Activated naive CD8-positive, alpha-beta T cell treated with anti-CD3 and anti-CD28 coated beads for 36 hours (primary cell): ENCODE measurements at places on chromosomes 5 and 9. TPM values are rescaled to one million over a fixed set of nuclear protein-coding genes. Genes with fewer than 3 reads are reported as not detected.

GRCh38 chr9:135083831-135084230 lies 3.6 kb upstream of the OLFM1 start:
- H3K36me3 ChIP-seq = no peaks in the 10 kb centered on the region
- H3K4me3 ChIP-seq = no peak overlapping the region
- peaks cover 42% of the 10 kb centered on the region for H3K27me3 ChIP-seq

GRCh38 chr5:172109749-172110148 lies 78.3 kb downstream of the STK10 start:
- H3K36me3 ChIP-seq = peaks cover 45% of the 10 kb centered on the region
- H3K27me3 ChIP-seq = no peaks in the 10 kb centered on the region
- peaks cover 72% of the 10 kb centered on the region for H3K4me1 ChIP-seq
- H3K4me3 ChIP-seq = peak overlapping the region; percentile 42
- no peak for DNase-seq

DNA sequence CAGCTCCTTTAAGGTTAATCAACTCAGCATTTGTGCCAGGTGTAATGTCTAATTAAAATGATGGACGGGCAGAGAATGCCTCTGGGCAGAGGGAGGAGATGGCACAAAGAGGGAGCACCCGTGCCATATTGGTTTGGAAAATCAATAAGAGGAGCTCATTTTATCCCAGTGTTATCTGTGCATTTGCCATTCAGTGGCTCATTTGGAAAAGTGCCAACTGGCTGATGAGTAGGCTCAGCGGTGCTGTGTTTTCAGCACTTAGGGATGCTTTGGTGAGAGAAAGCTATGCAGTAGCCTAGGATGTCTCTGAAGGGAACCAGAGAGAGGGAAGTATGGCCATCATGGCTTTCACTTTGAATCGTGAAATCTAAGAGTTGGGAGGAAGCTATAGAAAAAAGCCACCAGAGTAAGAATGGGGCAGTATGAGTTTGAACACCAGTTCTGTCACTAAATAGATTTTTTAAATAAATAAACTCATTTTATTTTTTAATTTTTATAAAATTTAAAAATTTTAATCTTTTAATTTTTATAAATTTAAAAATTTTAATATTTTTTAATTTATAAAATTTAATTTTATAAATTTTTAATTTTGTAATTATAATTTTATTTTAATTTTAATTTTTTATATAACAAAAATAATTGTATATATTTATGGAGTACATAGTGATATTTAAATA lies 472.8 kb downstream of the BRINP1 start:
- H3K36me3 ChIP-seq = no peaks in the 10 kb centered on the region
- no peaks in the 10 kb centered on the region for H3K4me1 ChIP-seq
- H3K4me3 ChIP-seq = no peak overlapping the region
- H3K27ac ChIP-seq = no peak overlapping the region
- no peak for DNase-seq

The CERCAM gene
- 1.4 TPM for total RNA-seq

The SLC45A2 gene
- total RNA-seq = not detected

DNA sequence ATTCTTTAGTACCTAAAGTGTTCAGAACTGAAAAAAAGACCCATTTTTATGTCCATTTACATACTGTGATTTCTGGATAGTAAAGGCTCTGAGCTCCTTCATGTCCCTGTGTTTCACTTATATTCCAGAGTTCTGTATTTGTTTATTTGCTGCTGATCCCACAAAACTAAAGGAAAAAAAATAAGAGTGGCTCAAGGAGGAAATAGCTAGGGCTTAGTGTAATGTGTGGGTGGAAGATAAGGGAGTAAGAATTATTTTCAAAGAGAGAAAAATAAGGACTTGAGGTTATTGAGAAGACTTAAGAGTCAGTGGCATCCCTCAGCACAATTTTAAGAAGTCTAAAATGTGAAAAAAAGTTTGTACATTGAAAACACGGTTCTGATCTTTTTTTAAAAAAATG lies 46.0 kb downstream of the ENTREP1 start:
- H3K27ac ChIP-seq = no peak overlapping the region
- H3K27me3 ChIP-seq = peaks cover 19% of the 10 kb centered on the region
- no peaks in the 10 kb centered on the region for H3K4me1 ChIP-seq
- DNase-seq = no peak
- H3K36me3 ChIP-seq = no peaks in the 10 kb centered on the region
- no peak overlapping the region for H3K4me3 ChIP-seq

DNA sequence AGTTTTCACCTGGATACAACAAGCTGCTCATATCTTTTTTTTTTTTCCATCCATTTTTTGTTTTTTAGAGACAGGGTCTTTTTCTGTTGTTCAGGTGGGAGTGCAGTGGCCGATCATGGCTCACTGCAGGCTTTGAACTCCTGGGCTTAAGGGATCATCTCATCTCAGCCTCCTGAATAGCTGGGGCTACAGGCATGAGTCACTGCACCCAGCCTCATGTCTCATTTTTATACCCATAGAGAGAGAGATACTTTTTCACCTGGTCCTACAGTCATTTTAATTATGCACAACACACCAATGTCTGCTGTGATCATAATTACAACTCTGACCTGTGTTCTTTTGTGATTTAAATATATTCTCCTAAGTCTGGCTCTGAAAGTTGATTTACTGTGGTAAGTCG lies 84.4 kb downstream of the KIF4B start:
- no peak overlapping the region for H3K27ac ChIP-seq
- H3K4me1 ChIP-seq = no peaks in the 10 kb centered on the region
- no peak overlapping the region for H3K4me3 ChIP-seq

The DNAJC25 gene
- total RNA-seq = 6.4 TPM

The TMED7 gene
- 41.5 TPM for total RNA-seq

GRCh38 chr5:777756-778161 lies 6.8 kb downstream of the ZDHHC11B start:
- no peaks in the 10 kb centered on the region for H3K27me3 ChIP-seq
- no peaks in the 10 kb centered on the region for H3K36me3 ChIP-seq
- no peak overlapping the region for H3K27ac ChIP-seq
- H3K4me1 ChIP-seq = no peaks in the 10 kb centered on the region

- H3K36me3 ChIP-seq = no peaks in the 10 kb centered on the region
- no peaks in the 10 kb centered on the region for H3K4me1 ChIP-seq
- no peak overlapping the region for H3K4me3 ChIP-seq
- H3K27ac ChIP-seq = no peak overlapping the region
- no peak for DNase-seq
These were observed 29.8 kb upstream of the VCAN start for GRCh38 chr5:83441747-83442146.

DNA sequence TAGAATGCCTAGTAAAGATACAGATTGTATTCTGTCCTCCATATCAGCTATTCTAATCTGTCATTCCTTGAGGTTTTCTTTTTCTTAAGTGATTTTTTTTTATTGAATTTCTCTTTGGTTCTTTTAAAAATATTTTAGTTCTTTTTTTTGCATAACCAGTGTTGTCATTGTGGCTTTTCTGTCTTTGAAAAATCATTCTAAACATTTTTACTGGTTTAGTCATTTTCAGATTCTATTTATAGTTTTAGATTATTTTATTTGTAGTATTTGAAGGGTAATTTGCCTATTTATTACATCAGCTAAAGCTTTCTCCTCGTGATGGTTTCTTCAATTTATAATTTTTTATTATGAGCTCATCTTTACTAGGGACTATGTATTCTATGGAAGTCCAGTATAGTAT lies 78.1 kb downstream of the NDUFAF2 start:
- H3K27ac ChIP-seq = no peak overlapping the region
- H3K36me3 ChIP-seq = peaks cover 18% of the 10 kb centered on the region
- no peak overlapping the region for H3K4me3 ChIP-seq
- peaks cover 15% of the 10 kb centered on the region for H3K4me1 ChIP-seq
- no peak for DNase-seq

- no peak overlapping the region for H3K4me3 ChIP-seq
- no peak overlapping the region for H3K27ac ChIP-seq
These were observed 120.5 kb upstream of the BOD1 start for GRCh38 chr5:173736923-173737412.

- no peaks in the 10 kb centered on the region for H3K27me3 ChIP-seq
- no peak overlapping the region for H3K27ac ChIP-seq
- no peaks in the 10 kb centered on the region for H3K36me3 ChIP-seq
- H3K4me1 ChIP-seq = no peaks in the 10 kb centered on the region
- no peak for DNase-seq
These were observed 465.0 kb downstream of the EBF1 start for GRCh38 chr5:158634714-158635113.

DNA sequence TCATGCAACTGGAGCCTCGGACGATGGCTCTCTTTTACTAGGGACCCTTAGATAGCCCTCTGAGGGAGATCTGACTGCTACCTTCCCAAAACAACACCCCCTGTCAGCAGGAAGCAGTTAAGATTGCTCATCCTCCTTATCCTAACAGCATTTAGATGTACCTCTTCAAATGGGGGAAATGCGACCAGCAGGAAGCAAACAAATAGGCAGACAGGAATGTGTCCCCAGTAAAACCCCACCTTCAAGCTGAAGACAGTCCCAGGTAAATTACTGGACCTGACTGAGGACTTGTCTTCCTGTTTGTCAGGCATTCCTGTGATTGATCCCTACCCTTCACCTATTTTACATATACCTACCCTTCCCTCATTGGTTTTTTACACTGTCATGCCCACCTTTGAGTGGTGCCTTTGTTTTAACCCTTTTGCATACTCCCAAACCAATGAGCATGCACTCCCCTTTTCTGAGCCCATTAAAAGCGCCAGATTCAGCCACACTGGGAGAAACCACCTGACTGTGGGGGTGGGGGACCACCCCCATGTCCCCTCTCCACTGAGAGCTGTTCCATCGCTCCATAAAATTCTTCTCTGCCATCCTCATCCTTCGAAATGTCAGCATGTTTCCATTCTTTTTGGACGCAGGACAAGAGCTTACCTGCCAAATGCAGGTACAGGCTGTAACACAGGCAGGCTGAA lies 954.0 kb upstream of the CDH6 start:
- no peaks in the 10 kb centered on the region for H3K4me1 ChIP-seq
- H3K4me3 ChIP-seq = no peak overlapping the region
- H3K27me3 ChIP-seq = no peaks in the 10 kb centered on the region
- DNase-seq = no peak

- peaks cover 44% of the 10 kb centered on the region for H3K36me3 ChIP-seq
- no peak for DNase-seq
- H3K27ac ChIP-seq = peak overlapping the region; percentile 99
- peaks cover 44% of the 10 kb centered on the region for H3K4me1 ChIP-seq
- H3K27me3 ChIP-seq = no peaks in the 10 kb centered on the region
These were observed 641 bp downstream of the ATP6V1G1 start for GRCh38 chr9:114588210-114588609.

GRCh38 chr9:88390371-88390990 lies 2.2 kb downstream of the SPIN1 start:
- DNase-seq = no peak
- H3K36me3 ChIP-seq = peaks cover 20% of the 10 kb centered on the region
- H3K27ac ChIP-seq = no peak overlapping the region
- peaks cover 38% of the 10 kb centered on the region for H3K4me1 ChIP-seq
- no peaks in the 10 kb centered on the region for H3K27me3 ChIP-seq

- H3K36me3 ChIP-seq = no peaks in the 10 kb centered on the region
- H3K4me3 ChIP-seq = no peak overlapping the region
- peak; percentile 37 for DNase-seq
- H3K4me1 ChIP-seq = no peaks in the 10 kb centered on the region
- H3K27ac ChIP-seq = no peak overlapping the region
These were observed 27.1 kb upstream of the MYORG start for GRCh38 chr9:34403554-34404380.

DNA sequence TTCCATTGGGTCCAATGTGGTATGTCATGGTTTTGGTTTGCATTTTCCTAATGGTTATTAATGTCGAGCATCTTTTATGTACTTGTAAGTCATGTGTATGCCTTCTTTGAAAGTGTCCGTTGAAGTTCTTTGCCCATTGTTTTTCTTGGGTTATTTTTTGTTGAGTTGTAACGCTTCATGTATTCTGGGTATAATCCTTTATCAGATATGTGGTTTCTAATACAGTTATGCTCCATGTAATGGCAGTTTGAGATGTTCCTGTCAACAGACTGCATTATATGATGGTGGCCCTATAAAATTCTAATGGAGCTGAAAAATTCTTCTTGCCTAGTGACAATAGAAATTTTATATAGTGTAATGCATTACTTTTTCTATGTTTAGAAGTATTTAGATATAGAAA lies 17.2 kb downstream of the RIC1 start:
- peaks cover 56% of the 10 kb centered on the region for H3K36me3 ChIP-seq
- H3K4me3 ChIP-seq = no peak overlapping the region
- H3K27ac ChIP-seq = no peak overlapping the region
- no peaks in the 10 kb centered on the region for H3K27me3 ChIP-seq
- H3K4me1 ChIP-seq = peaks cover 23% of the 10 kb centered on the region

- H3K36me3 ChIP-seq = peaks cover 2% of the 10 kb centered on the region
- no peaks in the 10 kb centered on the region for H3K27me3 ChIP-seq
- H3K4me1 ChIP-seq = peaks cover 32% of the 10 kb centered on the region
- H3K27ac ChIP-seq = peak overlapping the region; percentile 94
These were observed 31.0 kb upstream of the IER5L start for GRCh38 chr9:129209109-129209508.

The SPATA31A3 gene
- total RNA-seq = not detected

The PCDHB16 gene
- total RNA-seq = not detected

DNA sequence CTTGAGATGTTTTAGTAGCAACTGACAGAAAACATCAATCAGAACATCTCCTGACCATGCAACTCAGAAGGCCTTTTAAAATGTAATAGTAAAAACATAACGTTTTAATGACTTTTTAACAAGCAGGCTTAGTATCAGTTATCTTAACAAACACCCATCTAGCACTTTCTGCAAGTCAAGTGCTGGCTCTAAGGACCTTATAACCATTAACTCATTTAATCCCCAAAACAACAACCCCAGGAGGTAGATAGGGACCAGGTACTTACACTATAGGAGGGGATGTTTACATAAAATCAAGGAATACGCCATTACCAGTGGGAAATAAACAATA lies 41.8 kb downstream of the ROR2 start:
- H3K36me3 ChIP-seq = no peaks in the 10 kb centered on the region
- H3K4me1 ChIP-seq = peaks cover 17% of the 10 kb centered on the region
- no peak overlapping the region for H3K27ac ChIP-seq
- no peak for DNase-seq
- no peak overlapping the region for H3K4me3 ChIP-seq

DNA sequence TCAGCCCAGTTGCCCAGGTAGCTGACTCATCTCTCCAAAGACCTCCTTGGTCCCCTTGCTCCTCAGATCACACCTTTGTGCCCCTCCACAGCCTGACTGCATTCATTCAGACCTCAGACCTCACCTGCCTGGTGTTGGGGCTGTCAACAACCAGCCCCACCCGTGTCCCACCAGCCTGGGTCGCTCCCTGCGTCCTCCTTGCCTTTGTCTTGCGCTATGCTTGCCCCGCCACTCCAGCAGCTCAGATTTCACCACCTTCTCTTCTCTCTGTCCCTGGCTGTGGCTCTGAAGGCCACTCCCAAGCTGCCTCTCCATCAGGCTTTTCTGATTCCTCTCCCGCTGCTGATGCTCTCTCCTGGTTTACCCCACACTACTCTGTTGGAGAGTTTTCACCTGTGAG lies 103.5 kb downstream of the MVB12B start:
- H3K4me3 ChIP-seq = no peak overlapping the region
- no peaks in the 10 kb centered on the region for H3K27me3 ChIP-seq
- DNase-seq = no peak
- peaks cover 9% of the 10 kb centered on the region for H3K4me1 ChIP-seq

The SPOCK1 gene
- 0.12 TPM for total RNA-seq
